Bone marrow (tissue), 2 donors: ENCODE measurements at places on chromosomes 13 and 19.

DNA sequence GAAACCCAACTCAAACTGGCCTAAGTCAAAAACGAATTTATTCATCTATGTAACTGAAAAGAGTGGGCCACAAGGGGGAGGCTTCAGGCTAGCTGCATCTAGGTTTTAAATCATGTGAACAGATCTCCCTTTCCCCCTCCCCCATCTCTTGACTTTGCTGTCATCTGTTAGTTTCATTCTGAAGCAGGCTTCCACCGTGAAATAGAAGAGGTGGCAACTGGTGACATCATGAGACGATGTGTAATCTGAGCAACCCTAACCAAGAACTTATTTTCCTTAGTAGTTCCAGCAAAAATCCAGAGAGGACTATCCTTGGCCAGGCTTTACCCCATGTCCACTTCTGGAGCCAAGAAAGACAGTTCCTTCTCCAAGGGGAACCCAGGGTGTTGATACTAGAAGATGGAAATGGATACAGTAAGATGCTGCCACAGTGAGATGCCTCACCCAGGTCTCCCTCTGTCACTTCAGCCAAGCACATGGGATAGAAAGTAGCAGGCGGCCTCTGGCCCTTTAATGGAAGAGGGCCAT lies 9.4 kb downstream of the SAMD4B start:
- DNase-seq = no peak

- DNase-seq = no peak
These were observed at the start of gene SPTBN4 for GRCh38 chr19:40466985-40467734. TSS of gene SPTBN4 (plus strand) at chr19:40467001. CDS start at chr19:40472622, 5,621 bp downstream.

DNA sequence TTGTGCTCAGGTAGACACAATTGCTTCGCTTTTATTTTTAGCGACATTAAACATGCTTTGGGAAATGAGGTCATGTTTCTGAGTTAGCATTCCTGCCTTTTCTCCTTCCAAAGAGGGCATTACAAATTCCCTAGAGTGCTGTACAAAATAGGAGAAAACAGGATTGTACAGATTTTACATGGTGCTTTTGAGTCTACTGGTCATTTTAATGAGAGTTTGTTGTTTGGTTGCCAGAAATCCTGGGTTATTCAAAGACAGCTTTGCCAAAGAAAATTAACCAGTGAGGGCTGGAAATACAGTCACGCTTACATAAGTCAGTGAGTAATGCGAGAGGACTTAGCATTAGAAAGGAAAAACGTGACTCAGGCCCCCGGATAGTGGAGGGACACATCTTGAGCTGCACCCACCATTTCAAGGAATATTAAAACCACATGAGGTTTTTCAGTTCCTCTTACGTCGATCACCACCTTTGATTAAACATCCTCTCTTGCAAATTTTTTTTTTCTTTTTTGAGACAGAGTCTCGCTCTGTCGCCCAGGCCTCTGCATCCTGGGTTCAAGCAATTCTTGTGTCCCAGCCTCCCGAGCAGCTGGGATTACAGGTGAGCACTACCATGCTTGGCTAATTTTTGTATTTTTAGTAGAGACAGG lies 55.4 kb downstream of the SACS start:
- DNase-seq = peak; percentile 94

GRCh38 chr19:35363001-35363590 lies 4.8 kb downstream of the FFAR3 start:
- DNase-seq = no peak

- peak; percentile 40 for DNase-seq
These were observed 20.2 kb downstream of the BBC3 start for GRCh38 chr19:47210689-47211316.

- no peak for DNase-seq
These were observed 117.1 kb downstream of the AKAP11 start for GRCh38 chr13:42389041-42389440.

- DNase-seq = no peak
These were observed 74.9 kb downstream of the LHFPL6 start for GRCh38 chr13:39527961-39528660.

- no peak for DNase-seq
These were observed 26.6 kb downstream of the ZSWIM9 start for GRCh38 chr19:48196933-48197665.

DNA sequence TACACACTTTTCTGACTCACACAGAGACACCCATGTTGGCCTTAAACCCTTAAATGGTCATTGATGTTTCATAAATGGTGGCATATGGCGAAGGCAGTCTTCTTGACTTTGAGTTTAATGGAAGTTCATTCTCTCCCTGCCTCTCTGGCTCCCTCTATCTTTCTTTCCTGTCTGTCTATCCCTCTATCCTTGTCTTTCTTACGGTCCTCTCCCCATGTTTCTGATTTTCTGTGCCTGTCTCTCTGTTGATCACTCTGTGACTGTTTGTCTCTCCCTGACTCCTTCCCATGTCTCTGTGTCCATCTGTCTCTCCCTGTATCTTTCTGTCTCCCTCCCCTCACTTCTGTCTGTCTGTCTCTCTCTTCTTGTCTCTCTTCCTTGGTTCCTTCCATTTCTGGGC lies 43.2 kb upstream of the SHKBP1 start:
- DNase-seq = no peak

- no peak for DNase-seq
These were observed at the start of gene MEDAG for GRCh38 chr13:30905932-30906383. TSS of gene MEDAG (plus strand) at chr13:30906271. CDS start at chr13:30906516, 245 bp downstream.

DNA sequence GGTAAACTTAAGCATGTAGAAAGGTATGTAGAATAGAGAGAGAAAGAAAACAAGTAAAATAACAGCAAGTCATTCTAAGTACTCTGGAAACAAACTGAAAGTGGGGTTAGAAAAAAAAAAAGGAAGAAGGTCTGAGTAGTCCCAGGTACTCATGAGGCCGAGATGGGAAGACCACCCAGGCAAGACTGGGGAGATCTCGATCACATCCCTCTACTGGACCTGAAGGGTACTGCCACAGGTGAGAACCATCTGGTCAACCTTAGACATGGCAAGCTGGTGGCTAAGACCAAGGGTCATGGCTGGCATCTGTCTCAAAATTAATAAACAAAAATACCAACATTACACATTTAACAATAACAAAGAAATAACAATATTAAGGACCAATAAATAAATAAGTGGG lies 36.3 kb upstream of the ZNF724 start:
- no peak for DNase-seq

DNA sequence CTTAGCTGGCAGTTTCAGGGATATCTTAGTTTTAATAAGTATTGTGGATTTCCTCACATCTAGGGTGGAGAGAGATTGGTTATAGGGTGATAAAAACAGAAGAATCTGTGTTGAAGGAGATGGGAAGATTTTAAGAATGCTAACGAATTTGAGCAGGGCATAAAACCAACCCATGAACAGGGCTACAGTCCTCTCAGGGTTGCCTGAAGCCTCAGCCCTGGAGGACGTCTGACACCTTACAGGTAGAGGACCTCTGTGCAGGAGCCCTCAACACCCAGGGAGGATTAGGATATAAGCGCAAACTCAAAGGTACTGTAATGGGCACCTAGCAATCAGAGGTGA lies 461 bp upstream of the WASF3 start:
- DNase-seq = no peak

DNA sequence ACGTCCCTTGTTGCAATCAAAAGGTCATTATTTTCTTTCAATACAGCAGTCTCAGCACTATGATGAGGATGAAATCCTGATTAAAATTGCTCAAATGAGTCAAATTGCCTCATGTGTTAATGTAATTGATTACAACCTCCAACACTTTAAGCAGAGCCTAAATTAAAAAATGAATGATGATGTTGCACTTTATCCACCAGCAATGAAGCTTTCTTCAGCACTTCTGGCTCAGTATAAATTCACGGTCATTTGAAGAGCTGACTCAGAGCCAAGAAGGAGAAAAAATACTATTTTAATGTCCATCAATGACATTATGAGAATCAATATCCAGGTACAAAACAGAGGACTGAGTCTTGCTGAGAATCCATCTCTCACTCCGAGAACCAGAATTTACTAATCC lies 792.6 kb upstream of the ATXN8OS start:
- DNase-seq = no peak

DNA sequence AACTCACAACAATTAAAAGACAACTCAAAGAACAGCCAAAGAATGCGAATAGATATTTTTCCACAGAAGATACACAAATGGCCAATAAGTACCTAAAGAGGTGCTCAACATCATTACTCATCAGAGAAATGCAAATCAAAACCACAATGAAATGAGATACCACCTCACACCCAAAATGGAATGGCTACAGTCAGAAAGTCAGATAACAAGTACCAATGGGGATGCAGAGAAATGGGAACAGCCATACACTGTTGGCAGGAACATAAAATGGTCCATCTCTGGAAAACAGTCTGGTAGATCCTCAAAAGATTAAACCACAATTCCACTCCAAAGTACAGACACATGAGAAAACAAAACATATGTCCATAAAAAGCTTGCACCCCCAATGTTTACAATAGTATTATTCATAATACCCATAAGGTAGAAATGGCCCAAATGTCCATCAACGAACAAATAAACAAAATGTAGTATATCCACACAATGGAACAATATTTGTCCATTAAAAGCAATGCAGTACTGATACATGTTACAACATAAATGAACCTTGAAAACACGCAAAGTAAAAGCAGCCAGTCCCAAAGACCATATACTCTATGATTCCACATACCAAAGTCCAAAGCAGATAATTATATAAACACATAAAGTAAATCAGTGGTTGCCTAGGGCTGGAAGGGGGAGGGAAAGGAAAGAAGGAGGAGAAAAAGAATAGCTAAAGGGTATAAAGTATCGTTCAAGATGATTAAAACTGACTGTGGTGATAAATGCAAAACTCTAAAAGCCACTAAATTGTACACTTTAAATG lies 19.6 kb downstream of the USP12 start:
- DNase-seq = no peak

GRCh38 chr19:58380037-58380661 lies 681 bp downstream of the ZNF837 start:
- DNase-seq = peak; percentile 13

- no peak for DNase-seq
These were observed 115.2 kb upstream of the SOX21 start for GRCh38 chr13:94827566-94827965.

GRCh38 chr13:42735010-42735409 lies 46.4 kb upstream of the FAM216B start:
- no peak for DNase-seq

DNA sequence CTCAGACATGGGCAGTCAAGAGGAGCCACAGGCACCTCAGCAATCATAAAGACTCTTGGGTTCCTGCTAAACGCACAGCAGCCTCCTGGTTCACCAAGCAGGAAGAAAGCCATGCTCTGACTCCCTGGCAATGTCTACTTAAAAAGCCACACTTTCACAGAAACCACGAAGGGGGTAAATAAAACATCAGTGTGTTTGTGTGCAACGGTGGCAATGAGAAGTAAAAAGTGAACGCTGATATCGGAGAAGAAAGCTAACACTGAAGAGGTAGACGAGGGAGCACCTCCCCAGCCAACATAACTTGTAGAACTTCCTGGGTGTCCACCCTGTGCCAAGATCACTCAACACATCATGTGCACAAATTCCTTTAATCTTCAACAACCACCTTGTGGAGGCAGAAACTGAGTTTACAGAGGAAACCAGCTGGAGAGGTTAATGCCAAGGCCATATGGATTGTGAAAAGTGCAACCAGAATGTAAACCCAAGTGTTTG lies 30.2 kb downstream of the HSPH1 start:
- no peak for DNase-seq
